ENCODE measurements at places on chromosomes 4 and X.

DNA sequence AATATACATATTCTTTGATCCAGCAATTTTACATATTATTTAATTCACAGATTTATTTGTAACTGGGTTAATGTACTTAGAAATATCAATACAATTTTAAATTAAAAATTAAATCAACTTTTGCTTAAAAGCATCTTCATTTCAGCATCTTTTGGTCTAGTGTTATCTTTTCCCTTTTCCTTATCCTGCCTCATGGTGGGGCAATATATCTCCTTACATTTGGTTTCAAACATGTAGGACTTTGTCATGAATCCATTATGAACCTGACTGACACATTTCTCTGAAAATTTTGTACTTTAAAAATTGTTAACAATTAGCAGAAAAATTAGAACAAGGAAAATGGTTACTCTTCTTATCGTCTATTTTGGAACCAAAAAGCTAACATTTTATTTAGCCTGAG is 42.8 kb upstream of the ANK2 start:
- no peak for DNase-seq

DNA sequence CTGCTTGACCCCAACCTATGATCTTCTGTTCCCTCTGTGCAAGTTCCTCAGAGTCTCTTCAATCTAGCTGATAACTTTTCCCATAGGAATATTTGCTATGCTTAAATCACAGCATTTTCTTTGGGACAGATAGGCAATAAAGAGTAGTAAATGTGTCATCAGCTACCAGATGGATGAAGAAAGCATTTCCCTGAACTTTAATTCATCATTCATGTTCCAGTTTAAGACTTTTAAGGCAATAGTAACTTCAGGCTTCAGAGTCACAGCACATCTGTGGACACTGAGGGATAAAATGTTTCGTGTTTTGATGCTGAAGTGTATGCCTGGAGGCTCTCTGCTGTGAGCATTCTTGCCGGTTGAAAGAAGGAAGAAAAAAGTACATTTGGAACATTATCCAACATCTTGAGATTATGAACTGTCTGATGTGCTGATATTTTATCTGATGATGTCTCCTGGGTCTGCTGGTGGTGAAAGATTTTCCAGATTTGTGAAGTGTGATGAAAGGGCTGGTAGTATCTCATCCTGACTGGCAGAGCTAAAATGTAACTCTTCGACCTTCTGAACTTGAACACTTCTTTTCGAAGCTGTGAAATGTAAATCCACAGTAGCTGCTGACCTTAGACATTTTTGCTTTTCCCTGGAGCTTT is 133.7 kb downstream of the DCLK2 start:
- DNase-seq: no peak

GRCh38 chr4:97646997-97647396 is 496.3 kb downstream of the STPG2 start:
- DNase-seq: no peak

DNA sequence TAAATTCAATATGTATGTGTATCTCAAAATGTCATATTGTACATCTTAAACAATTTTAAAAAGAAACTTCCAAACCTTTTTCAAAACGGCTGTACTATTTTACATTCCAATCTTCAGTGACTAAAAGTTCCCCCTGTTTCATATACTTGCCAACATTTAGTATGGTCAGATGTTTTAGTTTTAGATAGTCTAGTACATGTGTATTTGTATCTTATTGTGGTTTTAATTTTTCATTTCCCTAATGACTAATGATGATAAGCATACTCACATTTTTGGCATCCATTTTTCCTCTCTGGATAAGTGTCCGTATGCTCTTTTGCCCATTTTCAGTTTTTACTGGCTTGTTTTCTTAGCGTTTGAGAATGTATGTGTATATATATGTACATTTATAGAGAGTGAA is 212.2 kb upstream of the MAGEB18 start:
- DNase-seq: no peak

GRCh38 chrX:24426340-24426913 is 38.7 kb upstream of the PDK3 start:
- no peak for DNase-seq
